ENCODE measurements at places on chromosomes 3 and 15.

DNA sequence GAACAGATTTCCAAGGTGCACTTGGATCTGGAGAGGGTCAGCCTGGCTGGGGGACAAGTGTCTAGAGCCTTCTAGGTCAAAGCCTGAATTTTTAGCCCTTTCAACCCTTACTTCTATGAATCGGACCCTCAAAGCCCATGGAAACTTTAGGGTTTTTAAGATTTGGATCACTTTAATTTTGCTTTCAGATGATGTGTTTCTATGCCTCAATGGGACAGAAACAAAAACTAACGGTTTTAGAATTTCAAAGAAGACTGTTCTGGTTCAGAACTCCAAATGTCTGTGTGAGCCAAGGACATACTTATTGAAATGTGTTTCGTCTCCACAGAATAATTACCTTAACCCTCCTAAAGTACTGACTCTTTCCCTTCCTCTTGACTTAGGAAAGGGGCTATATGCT is 266.7 kb downstream of the LRTM1 start:
- no peak for DNase-seq

DNA sequence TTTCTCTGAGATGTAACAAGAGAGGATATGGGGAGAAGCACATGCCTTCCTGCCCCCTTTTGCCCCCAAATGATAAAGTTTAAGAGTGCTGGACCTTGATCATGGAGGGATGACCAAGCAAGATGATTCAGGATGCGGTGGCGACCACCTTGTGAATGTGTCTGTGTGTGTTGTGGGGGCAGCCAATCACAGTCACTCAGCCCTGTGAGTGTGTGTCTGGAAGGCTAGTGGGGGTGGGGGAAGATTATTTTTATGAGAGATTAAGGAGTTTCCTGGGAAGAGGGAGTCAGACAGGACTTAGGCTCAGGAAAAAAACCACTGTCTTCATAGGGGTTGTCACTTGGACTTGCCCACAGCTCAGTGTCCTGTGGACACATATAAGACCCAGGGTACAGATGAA is 57.8 kb upstream of the KY start:
- DNase-seq: no peak

DNA sequence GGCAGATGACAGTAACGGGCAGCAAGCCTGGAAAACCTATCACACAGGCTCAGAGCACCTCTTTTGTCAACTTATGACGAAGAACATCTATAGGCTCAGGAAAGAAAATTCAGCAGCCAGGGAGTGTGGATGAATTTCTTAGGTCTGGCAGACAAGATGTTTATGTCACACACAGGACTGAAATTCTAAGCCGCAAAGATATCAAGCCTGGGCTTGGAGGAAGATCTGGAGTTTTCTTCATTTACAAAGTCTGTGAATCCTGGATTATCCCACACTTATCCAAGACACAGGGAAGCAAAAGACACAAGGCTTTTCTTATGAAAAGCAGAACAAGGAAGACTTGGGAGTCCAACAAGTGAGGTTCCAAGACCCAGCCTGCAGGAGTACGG is 23.4 kb upstream of the CHCHD6 start:
- DNase-seq: no peak

- no peak for DNase-seq
Measured at GRCh38 chr15:57054204-57054750, 135.8 kb downstream of the TCF12 start.

- no peak for DNase-seq
Measured at GRCh38 chr15:100903168-100903554, 16.0 kb upstream of the LRRK1 start.

GRCh38 chr3:150346981-150347863 is 60.9 kb upstream of the TSC22D2 start:
- no peak for DNase-seq

DNA sequence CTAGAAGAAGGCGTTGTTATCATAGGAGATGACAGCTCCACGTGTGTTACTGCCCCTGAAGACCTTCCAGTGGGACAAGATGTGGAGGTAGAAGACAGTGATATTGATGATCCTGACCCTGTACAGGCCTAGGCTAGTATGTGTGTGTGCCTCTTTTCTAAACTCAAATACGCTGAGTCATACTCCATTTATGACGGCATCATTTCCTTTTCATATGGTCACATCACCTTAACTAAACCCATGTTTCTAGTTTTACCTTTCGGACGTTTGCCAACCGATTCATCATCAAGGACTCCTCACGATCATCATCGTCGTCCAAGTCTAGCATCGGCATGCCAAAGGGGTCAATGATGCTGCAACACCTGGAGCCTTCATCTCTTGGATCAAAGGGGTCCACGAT is 149.0 kb downstream of the CBLB start:
- no peak for DNase-seq

GRCh38 chr3:71245971-71246880 is 337.3 kb downstream of the FOXP1 start:
- no peak for DNase-seq

- DNase-seq: no peak
Measured at GRCh38 chr3:180990505-180990904, 969 bp upstream of the DNAJC19 start.

DNA sequence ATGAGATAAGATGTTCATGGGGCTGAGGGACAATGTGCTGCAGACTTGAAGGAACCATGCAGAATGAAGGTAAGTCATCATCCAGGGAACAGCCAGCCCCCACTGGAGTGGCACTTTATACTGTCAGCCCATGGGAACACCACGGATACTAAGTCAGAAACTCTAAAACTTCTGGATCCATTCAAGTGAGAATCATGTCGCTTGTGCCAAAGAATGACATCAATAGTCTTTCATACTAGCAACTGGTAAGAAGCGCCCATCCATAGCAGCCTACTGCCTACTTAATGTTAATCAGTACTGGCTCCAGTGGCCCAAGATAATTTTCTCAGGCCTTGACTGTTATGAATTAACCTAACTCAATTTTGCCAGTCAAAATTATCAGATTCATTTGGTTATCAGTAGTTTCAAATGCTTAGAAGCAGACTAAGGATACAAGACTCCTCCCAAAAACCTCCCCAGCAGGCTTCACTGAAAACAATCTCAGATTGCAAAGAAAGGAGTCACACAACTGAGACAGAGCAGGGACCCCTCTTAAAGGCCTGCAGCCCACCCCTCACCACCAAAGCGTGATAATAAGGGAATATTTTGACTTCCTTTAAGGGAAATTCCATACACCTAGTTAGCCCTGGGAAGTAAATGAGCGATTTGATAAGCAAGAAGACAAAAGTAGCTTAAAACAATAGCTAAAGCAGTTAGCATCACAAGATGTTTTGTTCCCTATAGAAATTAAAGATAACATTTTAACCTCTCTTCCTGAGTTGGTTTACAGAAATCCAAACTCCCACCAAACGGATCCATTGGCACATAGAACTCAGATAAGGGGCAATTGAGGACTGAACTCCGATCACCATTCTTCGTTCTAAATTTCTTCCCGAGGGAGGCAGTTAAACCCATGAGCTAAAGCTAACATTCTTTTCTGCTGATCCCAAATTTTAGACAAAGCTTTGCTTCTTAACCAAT is 98.8 kb downstream of the TGFBR2 start:
- DNase-seq: no peak

DNA sequence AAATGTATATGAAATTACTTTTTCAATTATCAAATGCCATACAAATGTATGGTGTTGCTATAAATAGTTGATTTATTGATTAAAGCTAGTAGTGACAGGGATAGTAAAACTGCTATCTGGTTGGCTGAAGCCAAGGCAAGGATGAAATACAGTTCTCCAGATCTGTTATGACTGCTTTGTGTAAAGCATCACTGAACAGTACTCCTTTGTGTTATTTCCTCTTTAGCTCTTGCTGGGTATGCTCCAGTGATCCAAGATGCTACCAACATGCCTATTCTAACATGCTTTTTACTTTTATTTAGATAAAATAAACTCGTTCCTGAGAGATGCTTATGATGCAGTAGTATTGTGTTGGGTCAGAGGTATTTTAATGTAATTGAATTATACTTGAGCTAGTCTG is 12.4 kb upstream of the UBR1 start:
- DNase-seq: no peak

DNA sequence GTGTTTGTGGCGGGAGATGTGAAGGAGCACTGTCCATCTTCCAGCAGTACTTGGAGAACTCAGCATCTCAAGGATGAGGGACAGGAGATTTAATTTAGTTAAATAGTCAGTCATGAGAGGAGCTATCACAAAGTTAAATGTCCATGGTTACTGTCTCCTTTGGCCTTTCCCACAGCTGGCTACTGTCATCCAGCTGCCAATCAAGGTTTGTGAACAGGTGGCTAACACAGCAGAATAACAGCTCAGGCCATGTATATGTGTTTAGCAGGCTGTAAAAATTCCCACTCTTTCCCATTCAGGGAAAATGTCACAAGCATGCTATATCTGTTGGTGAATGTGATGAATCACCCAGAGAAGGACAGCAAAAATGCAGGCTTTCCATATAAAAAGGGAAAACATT is 120.5 kb downstream of the TMEM108 start:
- no peak for DNase-seq
